ENCODE measurements at places on chromosomes 7 and 10. TPM values are rescaled to one million over a fixed set of nuclear protein-coding genes. Genes with fewer than 3 reads are reported as not detected.

The LRRC61 gene
- polyA plus RNA-seq: 11.2 TPM

DNA sequence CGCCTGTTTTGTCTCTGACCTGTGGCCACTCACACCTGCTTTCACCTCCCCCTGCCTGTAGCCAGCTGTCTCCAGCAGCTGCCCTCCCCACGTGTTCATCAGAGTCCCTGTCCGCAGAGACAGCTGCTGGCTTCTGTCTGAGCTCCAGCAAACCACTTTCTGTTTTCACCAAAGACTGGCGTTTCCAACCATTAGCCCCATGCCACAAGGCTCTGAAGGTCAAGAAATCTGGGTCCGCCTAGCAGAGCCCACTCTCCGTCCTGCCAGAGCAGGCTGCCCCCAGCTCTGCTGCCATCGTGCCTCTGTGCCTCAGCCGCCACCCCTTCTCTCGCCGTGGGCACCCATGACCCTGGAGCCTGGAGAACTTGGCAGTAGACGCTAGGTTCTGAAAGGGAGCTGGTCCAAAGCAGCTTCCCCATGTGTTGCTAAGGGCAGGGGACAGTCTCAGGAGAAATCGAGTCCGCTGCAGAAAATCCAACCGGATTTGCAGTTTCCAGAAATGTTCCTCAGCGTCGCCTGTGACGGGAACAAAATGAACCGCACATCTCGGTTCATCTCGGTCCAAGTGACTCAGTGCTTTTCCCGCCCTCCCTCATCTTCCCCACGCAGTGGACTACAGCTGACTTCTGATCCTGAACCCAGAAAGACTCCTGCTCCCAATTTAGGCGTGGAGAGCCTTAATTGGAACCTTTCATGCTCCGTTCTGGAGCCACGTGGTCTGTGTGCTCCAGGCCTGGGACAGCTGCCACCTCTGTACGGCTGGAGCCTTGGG lies 28.0 kb downstream of the TMEM120A start:
- no peak for DNase-seq

The GLCCI1 gene
- 2.4 TPM for polyA plus RNA-seq

- DNase-seq: no peak
These were observed 46.2 kb downstream of the SEM1 start for GRCh38 chr7:96663457-96663856.

- no peak for DNase-seq
These were observed 152.6 kb downstream of the PRKCQ start for GRCh38 chr10:6427357-6427959.

DNA sequence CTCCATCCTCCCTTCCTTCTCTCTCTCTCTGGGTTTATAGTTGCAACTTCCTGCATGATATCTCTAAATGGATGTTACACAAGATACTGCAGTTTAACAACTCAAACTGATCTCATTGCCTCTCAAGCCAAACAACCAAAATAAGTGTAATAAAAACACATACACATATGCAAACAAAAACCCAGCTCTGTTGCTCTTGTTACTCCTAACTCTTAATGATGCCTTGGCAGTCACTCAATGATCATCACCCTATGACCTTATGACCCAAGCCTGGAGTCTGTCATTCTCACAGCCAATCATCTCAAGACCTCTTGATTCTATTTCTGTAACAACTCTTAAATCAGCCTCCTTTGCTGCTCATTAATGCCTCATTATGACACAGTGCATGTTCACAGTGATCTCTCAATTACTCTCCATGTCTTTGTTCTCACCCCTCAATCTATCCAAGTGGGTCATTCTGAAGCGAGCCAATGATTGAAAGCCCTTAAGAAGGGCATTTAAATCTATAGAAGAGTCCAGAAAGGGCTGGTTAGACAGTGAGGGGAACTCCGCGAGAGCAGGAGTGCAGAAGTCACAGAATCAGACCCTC lies 210.9 kb downstream of the INHBA start:
- no peak for DNase-seq

GRCh38 chr7:12653518-12653917 lies 33.9 kb upstream of the ARL4A start:
- DNase-seq: no peak

DNA sequence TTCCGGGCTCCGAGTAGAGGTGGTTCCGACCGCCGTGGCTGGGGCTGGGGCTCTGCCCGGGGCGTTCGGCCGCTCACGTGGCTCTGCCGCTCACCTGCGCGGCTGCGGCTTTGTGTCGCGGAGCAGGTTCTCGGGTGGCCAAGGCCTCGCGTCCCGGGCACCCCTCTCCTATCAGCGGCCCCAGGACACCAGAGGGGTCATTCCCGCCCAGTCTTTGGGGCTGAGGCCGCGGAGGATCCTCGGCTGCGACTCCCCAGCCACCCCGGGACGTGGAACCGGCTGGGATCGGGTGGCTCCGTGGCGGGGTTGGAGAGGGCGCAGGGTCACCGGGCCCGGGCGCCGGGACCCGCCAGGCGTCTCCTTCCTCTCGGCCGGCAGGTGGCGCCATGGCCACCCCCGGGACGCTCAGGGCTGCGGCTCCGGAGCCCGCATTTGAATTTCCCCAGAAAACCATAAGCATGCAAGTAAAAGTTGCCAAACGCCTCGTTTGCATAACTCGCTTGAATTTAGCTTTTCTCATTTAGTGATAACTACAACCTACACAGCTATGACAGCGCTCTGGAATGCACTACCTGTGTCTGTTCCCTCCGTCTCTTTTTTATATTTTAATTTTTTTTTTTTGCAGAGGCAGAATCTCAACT lies 1.2 kb downstream of the COL26A1 start:
- DNase-seq: peak; percentile 76

GRCh38 chr10:70281609-70282008 lies 2.2 kb downstream of the NPFFR1 start:
- no peak for DNase-seq

DNA sequence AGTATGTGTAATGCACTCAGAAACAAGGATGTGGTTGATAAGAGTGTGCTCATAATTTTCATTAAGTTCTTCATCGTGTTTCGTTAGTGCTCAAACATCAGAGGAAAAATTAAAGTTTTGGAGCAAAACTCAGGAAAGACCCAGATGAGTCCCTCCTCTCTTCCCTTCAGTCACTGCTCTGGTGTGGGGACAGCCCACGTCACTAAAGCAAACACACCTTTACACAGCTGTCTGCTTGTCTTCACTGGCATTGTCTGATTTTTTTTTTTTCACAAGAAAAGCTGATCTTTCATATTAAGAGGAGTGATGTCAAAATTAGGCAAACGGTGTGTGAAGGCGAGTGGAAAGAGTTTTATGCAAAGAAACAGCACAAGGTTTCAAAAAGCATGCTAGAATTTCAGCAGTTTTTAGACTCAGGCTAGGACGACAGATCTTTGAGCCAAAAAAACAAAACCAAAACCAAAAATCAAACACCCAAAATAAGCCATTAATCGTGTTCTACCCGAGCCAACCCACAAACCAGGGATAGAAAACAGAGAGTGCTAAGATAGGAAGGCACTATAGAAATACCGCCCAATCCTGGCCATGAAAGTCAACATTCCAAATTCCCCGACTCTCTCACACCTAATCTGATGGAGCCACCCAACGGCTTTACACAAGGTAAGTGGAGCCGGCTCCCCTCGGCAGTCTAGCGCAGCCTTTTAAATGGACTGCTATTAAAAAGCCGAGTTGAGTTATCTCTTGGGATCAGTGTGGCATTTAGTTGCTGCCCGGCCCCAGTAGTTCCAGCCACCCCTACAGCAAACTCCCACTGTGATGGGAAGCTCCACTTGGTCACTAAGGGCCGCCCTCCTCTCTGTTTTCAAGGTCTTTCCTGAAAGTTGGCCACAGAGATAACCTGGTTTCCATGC lies 27.9 kb upstream of the GATA3 start:
- DNase-seq: no peak

- DNase-seq: no peak
These were observed 73.4 kb downstream of the FBXL13 start for GRCh38 chr7:103001210-103001609.

DNA sequence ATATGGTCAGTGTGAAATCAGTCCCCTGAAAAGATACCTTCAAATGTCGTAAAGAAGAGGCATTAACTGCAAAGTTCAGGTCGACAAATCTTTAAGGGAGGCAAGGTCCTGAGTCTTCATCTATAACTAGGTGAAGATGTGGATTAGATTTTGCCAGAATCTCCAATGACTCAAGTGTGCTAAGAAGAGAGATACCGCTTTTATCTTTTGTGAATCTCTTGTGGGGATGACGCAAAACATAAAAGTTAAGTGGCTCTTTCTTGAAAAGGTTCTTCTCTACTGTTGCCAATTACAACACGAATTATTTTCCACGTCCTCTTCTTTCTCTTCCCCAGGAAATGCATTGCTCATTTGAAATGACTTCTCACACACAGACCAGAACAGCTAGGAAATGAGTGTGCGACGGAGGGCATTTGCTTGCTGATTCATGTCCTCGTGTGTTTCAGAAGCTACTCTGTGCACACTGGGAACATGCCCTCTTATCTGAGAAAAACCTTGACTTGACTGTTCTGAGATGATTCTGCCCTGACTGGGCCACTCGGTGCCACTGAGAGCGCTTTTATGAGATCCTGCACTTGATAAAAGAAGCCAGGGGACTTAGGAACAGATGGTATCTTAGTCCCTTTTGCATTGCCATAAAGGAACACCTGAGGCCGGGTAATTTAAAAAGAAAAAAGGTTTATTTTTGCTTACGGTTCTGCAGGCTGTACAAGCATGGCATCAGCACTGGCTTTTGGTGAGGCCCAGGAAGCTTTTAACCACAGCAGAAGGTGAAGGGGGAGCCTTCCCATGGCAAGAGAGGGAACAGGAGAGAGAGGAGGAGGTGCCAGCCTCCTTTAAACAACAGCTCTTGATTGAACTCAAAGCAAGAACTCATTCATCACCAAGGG lies 169.5 kb upstream of the PFKP start:
- DNase-seq: no peak

DNA sequence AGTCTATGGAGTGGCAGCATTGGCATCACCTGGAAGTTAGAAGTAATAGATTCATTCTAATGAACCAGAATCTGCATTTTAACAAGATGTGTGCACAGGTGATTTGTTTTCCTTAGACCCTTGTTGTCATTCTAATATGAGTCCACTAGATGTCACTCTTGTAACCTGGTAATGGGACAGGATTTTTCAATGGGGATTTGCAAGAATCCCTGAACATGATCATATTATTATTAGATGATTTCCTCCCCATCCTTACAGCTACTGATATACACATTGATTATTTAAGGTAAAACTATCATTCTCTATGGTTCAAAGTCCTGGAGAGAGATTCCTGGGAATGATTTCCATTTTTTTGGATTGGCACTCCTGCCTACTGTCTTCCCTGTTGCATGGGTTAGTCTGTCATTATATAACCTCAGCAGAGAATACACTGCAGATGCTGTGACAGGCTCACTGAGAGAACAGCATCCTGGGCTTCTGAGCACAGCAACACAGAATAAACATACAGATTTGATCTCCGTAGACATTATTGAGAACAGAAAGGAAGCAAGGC lies 194.9 kb downstream of the SUGCT start:
- no peak for DNase-seq

- DNase-seq: no peak
These were observed 66.3 kb downstream of the INSIG1 start for GRCh38 chr7:155363852-155364600.

DNA sequence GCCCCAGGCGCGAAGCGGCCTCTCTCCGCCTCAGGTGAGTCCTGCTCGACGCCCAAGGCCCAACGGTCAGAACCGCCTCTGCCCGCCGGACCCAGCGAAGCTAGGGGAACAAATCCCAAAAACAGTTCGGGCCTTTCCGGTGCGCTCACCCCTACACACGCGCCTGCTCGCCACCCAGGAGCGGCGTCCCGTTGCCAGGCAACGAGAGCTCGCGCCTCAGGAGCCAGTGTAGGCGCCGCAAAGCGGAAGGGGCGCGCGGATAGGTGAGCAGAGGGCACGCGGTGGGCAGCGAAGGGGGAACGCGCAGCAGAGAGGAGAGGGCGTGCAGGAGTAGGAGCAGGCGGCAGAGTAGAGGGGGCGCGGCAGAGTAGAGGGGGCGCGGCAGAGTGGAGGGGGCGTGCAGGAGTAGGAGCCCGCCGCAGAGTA lies at the start of the genes DYDC1 and DYDC2:
TSS of gene DYDC1 (minus strand) at position 193 of the 426 bp plus-strand sequence. CDS start 4,154 bp downstream, outside the sequence.
TSS of gene DYDC2 (plus strand) at position 219 of the 426 bp plus-strand sequence. CDS start 5,663 bp downstream, outside the sequence.
- peak; percentile 70 for DNase-seq

DNA sequence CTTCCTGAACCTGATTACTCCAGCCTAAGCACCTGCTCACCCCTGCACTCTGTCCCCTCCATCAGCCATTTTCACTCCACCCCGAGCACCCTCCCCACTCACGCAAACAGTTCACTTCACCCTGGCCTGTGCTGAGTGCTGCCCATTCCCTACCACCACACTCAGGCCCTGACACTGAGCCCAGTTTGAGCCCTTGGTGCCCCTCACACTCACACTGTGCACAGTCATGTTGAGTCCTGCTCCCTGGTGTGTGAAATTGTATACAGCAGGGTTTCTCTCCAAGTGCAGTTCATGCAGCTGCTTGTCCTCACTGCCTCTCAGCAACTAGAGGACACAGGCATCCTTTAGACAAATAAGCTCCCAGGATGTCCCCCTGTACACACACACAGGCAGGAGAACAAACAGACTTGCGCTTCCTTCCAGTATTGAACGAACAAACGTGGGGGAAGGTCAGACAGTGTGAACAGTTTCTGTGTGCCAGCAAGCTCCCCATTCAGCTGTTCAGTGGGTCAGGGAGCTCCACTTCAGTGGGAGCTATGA lies 6.8 kb downstream of the MYO1G start:
- DNase-seq: no peak

The ZFAND2A gene
- 35.0 TPM for polyA plus RNA-seq

All from pancreas (tissue), 10 donors.